ENCODE measurements at places on chromosomes 2 and 18.

DNA sequence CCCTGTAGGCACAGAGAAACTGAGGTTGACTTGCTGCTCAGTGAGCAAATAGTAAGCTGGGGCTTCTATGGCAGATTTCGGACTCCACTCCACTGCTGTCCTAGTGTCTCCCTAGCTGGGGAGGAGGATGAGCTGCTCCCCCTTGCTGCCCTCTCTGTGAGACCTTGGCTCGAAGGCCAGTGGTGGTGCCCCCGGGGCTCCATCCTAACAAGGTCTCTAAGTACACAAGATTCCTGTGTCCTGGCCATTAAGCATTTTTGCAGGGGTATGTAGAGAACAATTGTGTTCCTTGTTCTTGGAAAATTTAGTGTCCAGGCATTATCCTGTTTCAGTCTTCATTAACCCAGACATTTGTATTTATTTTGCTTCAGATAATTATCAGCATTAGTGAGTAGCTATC lies 21.3 kb upstream of the BCL2L11 start:
- no peak for DNase-seq

- no peak for DNase-seq
Measured at GRCh38 chr2:107412209-107412904, 414.3 kb upstream of the RGPD4 start.

GRCh38 chr2:226726546-226726945 lies 73.1 kb downstream of the IRS1 start:
- no peak for DNase-seq

DNA sequence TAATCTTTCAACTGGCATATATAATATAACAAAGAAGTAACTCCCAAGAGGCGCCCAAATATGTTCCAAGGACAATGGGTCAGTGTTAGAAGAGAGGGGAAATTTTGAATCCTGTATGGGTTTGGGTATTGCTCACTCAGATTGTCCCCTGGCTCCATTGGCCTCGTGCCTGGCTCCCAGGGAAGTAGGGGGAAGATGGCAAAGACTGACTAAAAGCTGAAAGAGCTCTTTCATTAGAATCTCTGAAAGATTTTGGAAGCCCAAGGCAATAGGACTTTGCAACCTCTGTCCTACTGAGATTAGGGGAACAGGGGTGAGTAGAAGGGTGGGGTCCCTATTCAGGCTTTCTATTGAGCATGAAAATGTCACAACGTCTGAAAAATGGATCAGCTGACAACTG lies 1272.8 kb upstream of the ZEB2 start:
- no peak for DNase-seq

- DNase-seq = no peak
Measured at GRCh38 chr2:41935825-41936224, 112.0 kb upstream of the PKDCC start.

DNA sequence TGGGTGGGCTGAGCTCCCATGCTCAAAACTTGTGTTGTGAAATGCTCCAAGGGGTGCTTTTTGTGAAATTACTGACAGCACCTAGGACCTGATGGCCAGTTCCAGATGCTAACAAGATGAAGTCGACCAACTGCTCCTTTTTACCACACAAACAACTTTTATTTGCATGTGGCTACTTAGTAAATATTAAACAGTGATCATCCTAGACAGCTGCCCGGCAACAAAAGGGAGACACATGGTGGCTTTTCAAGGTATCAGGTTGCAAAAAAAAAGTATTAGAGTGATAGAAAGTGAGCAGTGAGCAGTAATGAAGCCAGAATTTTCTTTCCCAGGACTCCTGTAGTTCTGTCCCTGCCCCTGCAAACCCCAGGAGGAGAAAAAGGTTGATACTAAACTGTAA lies 118.5 kb downstream of the RPIA start:
- no peak for DNase-seq

DNA sequence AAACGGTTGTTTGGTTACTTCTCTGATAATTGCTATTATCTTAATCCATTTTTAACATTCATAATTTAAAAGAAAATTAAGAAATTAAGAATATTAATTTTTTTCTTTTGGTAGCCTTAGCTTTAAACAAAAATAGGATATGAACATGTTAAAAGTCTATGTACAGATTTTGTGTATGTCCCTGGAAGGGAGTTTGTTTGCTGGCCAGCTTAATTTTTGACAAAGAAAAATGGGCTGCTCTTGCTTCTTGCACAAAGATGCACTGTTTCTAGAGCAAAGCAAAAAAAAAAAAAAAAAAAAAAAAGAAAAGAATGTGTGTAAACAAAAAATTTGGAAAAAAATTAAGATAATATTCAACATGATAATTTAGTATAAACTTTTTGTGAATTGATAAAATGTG lies 1.3 kb downstream of the RFTN2 start:
- no peak for DNase-seq

Data from stimulated activated CD4-positive, alpha-beta T cell treated with anti-CD3 and anti-CD28 coated beads, Interleukin-15, amount 100 ng/mL, for 1 hour (primary cell).